ENCODE measurements at places on chromosomes 7 and 10.

DNA sequence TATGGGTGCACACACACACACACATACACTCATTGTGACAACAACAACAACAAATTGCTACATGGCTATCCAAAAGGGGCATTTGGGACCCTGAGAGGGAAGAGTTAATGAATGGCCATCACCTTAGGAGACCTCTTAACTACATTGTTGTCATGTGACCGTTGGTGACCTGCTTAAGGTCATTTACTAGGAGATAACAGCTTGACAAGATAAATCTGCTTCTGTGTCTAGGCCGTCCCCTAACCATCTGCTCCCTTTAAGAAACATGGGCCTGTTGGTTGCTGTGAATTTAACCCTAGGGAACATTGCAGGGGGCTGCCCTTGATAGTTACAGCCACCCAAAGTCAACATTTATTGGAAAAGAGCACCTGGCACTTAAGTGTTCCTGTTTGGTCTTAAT, 29.7 kb downstream of the C1QL3 start:
- no peak for DNase-seq

DNA sequence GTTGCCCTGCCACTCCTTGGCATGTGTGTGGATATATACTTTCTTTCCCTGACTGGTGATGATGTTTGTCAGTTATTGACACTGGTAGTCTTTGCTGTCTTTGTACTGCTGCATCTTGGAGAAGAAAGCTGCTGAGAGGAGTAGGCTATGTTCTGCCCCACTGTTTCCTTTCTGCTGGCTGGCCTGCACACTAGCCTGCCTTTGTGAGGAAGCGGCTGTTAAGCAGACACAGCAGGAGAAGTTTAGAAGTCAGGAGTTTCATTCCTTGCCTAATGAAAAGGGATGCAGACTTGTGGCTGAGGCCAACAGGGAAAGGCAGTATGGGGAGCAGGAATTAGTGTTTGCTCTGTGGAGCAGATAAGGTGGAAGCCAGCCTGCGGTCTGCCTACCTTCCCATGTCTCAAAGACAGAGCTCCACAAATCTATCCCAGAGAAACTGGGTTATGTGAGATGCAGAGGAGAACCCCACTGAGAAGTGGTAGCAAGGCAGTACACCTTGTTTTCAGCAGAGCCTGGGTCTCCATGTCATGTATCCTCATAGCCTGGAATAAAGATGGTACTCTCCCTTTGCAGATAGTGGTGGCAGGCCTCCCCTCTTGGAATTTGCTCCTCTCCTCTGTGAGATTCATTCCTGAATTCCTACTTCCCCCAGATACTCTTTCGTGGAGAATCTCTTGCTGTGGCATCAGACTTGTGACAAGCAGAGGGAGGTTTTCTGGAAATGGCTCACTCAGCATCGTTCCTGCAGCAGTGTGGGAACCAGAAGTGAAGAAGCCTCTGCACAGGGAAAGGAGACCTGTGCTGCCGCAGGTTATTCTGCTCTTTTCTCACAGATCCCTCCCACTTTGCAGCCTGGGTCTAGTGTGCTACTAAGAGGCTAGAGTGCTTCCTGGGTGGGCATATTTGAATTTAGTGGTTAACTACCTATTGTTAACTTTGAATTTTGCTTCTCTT, 130.2 kb downstream of the LRRC4 start:
- peak; percentile 45 for DNase-seq

DNA sequence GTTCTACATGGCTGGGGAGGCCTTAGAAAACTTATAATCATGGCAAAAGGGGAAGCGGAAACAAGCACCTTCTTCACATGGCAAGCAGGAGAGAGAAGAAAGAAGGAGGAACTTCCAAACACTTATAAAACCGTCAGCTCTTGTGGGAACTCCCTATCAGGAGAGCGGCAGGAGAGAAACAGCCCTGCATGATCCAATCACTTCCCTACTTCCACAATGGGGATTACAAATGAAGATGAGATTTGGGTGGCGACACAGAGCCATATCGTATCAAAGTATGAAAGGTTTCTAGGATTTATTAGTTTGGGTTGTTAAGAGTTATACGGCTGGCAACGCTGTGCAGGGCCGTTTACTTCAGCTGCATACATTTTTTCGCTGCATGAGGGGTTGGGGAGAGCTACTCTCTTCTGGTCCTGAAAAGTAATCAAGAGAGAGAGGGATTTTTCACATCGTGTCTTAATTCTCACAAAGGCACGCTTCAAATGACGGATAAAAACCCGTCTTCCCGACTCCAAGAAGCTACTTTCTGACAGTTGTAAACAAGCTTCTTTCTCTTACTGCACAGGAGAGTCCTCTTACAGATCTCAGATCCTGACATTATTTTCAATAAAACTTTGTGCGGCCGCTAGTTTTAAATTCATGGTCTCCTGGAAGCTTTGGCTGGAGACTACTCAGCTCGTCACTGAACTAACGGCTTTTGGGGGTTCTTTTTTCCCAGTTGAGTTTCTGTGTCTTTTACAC, 751 bp upstream of the GTPBP10 start:
- peak; percentile 44 for DNase-seq

DNA sequence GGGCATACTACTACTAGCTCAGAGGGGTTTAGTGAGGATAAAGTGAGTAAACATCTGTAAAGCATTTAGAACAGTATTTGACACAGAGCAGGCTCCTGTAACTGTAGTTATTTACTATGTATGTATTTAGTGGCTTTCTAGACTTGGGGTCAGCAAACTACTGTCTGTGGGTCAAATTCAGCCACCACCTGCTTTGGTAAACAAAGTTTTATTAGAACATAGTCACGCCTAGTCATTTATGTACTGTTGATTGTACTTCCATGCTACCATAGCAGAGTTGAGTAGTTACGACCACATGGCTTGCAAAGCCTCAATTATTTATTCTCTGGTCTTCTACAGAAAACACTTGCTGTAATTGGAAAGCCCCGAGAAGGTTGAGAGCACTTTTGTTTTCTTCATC, 248.5 kb upstream of the PLPP4 start:
- no peak for DNase-seq

- no peak for DNase-seq
Measured at GRCh38 chr10:20185116-20185515, 368.9 kb downstream of the PLXDC2 start.

DNA sequence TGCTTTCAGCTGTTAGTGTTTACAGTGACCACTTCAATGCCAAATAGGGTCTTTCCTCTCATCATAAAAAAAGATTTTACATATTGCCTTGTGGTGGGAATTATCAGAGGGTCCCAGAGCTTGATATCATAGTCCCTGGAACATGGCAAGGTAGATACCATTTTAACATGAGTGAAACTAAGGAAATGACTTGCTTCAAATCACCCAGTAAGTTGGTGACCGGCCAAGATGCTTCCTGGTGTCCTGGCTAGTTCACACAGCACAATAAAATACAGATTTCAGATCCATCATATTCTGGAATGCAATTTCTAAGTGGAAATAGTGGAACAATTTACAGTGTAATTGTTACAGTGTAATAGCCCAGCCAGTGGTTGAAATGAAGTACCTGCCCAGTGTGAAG, 36.6 kb downstream of the CNNM1 start:
- DNase-seq: no peak

DNA sequence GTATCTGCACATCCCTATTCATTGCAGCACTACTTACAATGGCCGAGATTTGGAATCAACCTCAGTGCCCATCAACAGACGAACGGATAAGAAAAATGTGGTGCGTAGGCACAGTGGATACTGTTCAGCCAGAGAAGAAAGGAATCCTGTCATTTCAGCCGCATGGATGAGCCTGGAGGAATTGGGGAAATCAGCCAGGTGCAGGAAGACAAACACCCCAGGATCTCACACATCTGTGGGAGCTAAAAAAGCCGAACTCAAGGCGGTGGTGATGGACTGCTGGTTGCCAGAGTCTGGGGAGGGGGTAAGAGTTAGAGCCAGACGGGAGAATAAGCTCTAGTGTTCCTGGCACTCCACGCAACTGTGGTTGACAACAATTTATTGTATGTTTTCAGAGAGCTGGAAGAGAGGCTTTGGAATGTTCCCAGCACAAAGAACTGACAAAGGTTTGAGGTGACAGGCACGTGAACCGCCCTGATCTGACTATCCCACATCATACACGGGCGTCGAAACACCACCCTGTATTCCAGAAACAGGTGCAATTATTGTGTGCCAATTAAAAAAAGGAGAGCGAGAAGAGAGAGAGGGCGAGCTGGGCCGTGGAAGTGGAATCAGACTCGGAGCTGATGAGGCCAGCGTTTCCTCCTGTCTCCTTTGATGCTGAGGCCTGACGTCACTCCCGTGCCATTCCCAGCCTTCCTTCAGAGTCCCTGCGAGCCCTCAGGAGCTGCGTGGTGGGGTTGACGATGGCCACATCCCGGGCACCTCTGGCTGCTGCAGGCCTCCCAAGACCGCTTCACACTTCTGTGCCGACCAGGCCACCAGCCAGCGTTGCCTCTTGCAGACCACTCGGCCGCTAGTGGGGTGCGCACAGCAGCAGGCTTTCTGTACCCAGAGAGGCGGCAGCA, 189.5 kb downstream of the DNAJB6 start:
- DNase-seq: peak; percentile 28

- peak; percentile 35 for DNase-seq
Measured at GRCh38 chr10:127398140-127398970, 150.8 kb upstream of the NPS start.

Data from pons (tissue), 1 donor.